ENCODE measurements at places on chromosomes 13 and 19. TPM values are rescaled to one million over a fixed set of nuclear protein-coding genes. Genes with fewer than 3 reads are reported as not detected.

DNA sequence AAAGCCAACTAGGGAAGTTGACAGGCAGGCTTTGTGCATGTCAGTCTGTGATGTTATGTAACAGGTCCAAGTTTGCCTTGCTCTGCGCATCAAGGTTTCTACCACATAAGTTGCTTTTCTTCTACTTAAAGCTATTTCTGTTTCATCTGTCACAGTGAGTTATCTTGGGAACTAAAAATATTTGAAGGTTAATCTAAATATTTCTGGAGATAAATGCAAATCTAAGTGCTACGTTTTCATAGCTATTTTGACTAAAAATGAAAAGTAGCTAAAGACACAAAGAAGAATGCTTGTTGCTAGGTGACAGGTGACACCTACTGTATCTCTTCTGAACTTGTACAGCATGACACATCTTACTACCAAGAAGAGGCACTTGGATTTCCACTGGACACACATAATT is 135.6 kb downstream of the KLF12 start:
- no peak for DNase-seq

DNA sequence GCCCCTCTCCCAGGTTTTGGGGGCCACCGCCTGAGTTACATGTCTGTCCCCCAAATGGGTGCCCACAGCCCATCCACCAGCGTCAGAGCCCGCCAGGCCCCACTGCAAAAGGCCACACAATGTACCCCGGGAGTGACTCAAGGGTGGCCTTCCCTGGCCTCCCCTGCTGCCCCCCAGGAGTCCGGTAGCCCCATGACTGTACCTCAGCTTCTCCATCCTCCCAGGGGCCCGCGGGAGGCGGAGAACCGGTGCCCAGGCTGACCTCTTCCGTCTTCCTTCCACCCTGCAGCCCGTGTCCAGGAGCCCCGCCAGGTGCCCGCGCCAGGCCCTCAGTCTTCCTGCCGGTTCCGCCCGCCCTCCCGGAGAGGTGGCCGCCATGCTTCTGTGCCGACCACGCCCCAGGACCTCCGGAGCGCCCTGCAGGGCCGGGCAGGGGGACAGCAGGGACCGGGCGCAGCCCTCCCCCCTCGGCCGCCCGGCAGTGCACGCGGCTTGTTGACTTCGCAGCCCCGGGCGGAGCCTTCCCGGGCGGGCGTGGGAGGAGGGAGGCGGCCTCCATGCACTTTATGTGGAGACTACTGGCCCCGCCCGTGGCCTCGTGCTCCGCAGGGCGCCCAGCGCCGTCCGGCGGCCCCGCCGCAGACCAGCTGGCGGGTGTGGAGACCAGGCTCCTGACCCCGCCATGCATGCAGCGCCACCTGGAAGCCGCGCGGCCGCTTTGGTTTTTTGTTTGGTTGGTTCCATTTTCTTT is 10.3 kb downstream of the CBARP start:
- DNase-seq: no peak

DNA sequence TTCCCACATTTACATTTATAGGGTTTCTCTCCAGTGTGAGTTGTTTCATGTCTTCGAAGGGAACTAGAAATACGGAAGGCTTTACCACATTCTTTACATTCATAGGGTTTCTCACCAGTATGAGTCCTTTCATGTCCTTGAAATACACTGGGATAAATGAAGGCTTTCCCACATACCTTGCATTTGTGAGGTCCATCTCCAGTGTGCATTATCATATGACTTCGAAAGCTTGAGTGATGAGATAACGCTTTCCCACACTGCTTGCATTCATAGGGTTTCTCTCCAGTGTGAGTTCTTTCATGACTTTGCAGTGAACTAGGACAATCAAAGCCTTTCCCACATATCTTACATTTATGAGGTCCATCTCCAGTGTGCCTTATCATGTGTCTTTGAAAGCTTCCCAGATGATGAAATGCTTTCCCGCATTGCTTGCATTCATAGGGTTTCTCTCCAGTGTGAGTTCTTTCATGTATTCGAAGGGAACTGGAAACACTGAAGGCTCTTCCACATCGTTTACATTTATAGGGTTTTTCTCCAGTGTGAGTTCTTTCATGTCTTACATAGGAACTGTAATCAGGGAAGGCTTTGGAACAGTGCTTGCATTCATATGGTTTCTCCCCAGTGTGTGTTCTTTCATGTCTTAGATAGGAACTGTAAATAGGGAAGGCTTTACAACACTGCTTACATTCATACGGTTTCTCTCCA is 15.1 kb downstream of the ZNF442 start:
- DNase-seq: no peak

DNA sequence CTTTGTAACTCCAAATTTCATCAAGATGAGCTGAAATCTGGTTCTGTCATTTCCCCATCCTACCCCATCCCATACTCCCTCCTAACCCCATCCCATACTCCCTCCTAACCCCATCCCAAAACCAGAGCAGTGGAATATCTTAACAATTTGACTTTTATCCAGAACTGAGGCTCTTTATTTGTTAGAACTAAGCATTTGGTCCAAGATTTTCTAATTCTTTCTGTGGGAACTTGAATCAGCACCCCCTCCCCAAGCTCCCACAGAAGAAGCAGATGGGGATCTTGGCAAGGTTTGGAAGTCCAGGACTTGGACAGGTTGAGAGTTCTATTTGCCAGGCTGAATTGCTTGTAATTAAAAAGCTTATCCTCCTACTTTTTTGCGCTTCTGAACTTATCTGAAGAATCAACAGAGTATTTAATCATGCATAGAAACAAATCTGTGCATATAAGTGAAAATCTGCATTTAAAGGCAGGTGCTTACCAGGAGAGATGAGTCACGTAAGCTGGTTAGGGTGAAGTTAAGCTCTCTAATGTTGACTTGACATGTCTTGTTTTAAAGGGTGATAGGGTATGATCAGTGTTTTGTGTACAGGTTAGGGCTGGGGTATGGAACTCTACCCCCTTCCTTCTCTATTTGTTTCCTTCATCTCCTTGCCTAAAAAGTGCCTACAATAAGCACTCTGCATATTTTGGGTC is 111.1 kb downstream of the COG6 start:
- no peak for DNase-seq

- DNase-seq: peak; percentile 87
These were observed 180.5 kb downstream of the COL4A1 start for GRCh38 chr13:110126391-110126961.

- peak; percentile 97 for DNase-seq
These were observed at the start of gene SLITRK1 for GRCh38 chr13:83881917-83882605. Gene SLITRK1 (minus strand): TSS chr13:83882474. CDS start chr13:83881507, 967 bp downstream.

The FREM2 gene
- 28.4 TPM for total RNA-seq
